ENCODE measurements at places on chromosomes 7 and 10.

DNA sequence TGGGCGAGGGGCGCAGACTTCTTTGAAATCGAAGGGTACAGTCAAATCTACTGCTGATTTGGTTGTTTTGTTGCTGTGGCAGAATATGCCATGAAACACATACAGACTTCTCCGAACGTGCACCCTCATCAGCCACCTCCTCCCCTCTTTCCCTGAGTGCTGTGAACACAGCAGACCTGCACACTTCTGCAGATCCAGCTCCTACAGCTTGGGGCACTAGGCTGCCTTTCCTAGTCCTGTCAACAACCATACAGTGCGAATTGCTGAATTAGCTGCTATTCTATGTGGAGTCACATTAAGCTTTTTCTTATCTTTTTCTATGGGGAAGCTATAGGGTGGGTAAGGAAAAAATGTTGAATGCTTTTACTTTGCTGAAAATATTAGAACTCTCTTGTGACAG is 57.5 kb downstream of the COL17A1 start:
- no peak for DNase-seq

DNA sequence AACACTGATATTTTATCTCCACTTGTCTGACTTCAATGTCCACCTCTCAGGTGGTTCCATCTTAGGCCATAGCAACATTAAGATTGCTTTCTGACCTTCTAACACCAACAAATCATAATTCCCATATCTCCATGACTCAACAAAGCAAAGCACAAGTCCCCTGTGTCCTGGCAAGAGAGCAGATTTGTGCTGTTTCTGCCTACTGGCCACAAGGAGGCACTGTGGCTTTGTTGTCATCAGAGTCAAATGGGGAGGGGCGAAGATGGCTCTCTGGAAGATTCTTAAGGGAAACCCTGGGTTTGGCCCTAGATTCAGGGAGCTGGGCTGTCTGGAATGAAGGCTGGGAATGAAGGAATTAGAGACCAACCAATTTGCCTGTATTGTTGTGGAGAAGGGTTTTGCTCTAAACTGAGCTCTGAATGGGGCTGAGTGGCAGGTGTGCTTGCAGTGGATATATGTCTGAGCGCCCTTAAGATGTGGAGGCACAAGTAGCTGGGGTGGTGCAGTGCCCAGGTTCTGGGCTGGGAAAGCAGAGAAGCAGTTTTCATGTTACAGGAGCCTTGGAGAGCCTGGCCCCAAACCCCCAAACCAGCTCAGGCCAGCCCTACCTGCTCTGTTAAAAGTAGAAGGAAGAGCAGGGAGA is 154.8 kb upstream of the PRSS58 start:
- DNase-seq = no peak

DNA sequence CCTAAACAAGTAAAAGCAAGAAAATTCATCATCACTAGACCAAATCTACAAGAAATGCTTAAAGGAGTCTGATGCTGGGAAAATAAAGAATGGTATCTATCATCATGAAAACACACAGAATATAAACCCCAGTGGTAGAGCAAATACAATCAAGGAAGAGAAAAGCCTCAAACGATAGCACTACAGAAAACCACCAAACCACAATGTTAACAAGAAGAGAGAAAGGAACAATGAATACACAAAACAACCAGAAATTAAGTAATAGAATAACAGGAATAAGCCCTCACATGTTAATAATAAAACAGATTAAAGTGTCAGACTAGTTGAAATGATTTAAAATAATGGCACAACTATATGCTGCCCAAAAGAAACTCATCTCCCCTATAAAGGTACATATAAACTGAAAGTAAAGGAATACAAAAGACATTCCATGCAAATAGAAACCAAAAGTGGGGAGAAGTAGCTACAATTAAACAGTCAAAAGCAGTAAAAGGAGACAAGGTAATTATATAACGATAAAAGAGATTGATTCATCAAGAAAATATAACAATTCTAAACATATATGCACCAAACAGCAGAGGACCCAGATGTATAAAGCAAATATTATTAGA is 77.3 kb downstream of the JMJD1C start:
- no peak for DNase-seq

GRCh38 chr7:158651968-158652565 is 52.5 kb downstream of the NCAPG2 start:
- DNase-seq = no peak

GRCh38 chr10:80500572-80501380 is 36.9 kb upstream of the SH2D4B start:
- no peak for DNase-seq

GRCh38 chr7:75737856-75738603 is 711 bp downstream of the HIP1 start:
- DNase-seq = no peak

DNA sequence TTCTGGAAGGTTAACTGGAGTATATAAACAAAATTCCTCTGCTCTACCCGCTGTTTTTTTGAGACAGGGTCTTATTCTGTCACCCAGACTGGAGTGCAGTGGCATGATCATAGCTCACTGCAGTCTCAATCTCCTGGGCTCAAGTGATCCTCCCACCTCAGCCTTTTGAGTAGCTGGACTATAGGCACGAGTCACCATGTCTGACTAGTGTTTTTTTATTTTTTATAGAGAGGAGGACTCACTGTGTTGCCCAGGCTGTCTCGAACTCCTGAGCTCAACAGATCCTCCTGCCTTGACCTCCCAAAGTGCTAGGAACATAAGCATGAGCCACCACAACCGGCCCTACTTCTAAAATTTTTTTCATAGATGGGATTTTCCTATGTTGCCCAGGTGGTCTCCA is 2.2 kb downstream of the RAB18 start:
- no peak for DNase-seq

All from T1000 (cell line).